ENCODE measurements at places on chromosomes 16 and 17. TPM values are rescaled to one million over a fixed set of nuclear protein-coding genes. Genes with fewer than 3 reads are reported as not detected.

GRCh38 chr17:5019475-5019956 is 15.7 kb downstream of the SLC52A1 start:
- no peak for DNase-seq
- H3K36me3 ChIP-seq = peaks cover 73% of the 10 kb centered on the region
- no peaks in the 10 kb centered on the region for H3K4me1 ChIP-seq

GRCh38 chr17:39098588-39098987 is 52.8 kb downstream of the PLXDC1 start:
- no peaks in the 10 kb centered on the region for H3K4me1 ChIP-seq
- no peak overlapping the region for H3K4me3 ChIP-seq
- no peak overlapping the region for H3K27ac ChIP-seq
- DNase-seq = no peak
- no peaks in the 10 kb centered on the region for H3K27me3 ChIP-seq

- H3K27ac ChIP-seq = no peak overlapping the region
- DNase-seq = no peak
- H3K36me3 ChIP-seq = no peaks in the 10 kb centered on the region
- no peaks in the 10 kb centered on the region for H3K27me3 ChIP-seq
These were observed 63.5 kb downstream of the SLC39A11 start for GRCh38 chr17:73029021-73029420.

DNA sequence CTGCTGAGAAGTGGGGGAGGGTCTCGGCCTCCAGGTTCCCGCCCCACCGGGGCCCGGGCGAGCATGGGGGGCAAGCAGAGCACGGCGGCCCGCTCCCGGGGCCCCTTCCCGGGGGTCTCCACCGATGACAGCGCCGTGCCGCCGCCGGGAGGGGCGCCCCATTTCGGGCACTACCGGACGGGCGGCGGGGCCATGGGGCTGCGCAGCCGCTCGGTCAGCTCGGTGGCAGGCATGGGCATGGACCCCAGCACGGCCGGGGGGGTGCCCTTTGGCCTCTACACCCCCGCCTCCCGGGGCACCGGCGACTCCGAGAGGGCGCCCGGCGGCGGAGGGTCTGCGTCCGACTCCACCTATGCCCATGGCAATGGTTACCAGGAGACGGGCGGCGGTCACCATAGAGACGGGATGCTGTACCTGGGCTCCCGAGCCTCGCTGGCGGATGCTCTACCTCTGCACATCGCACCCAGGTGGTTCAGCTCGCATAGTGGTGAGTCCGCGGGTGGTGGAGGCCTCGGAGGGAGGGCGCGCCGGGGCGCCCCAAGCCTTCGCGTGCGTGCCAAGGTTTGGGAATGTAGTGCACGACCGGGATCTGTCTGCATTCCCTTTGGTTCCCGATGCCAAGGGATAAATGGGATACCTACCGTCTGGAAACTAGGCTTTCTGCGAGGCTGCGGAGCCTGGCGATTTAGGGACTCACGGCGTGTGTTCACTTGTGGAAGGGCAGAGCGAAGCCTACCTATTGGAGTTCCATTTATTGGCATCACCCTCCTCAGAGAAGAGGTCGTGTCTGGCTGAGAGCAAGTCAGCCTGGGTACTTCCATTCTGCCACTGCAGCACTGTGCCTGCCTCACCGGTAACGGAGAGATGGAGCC is 1.0 kb downstream of the ZNRF1 start:
- no peaks in the 10 kb centered on the region for H3K27me3 ChIP-seq
- H3K27ac ChIP-seq = no peak overlapping the region
- H3K4me3 ChIP-seq = peak overlapping the region; percentile 80
- H3K4me1 ChIP-seq = peaks cover 3% of the 10 kb centered on the region
- peaks cover 3% of the 10 kb centered on the region for H3K36me3 ChIP-seq
- peak; percentile 76 for DNase-seq

Gene ZNF764
- 11.4 TPM for total RNA-seq

Measured in H9 (cell line).